H9 (cell line): ENCODE measurements at places on chromosomes 6 and 20. TPM values are rescaled to one million over a fixed set of nuclear protein-coding genes. Genes with fewer than 3 reads are reported as not detected.
A peak's percentile ranks its signal among the peaks of the same experiment; 100 is the strongest.

DNA sequence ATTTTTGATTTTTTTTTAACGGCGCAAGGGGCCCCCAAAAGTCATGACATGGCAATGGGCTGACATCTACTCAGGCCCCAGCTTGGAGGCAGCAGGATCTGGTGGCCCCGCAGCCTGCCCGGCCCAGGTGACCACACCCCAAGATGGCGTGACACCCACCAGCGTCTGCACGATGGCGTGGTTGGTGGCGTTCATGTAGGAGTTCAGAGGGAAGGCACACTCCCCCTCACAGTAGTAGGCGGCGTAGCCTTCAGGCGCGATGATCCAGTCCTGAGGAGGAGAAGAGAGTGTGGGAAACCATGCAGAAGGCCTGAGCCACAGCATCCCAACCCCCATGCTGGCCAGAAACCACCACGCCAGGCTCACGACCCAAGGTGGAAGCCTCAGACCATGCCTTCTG, 93.4 kb downstream of the BMP7 start:
- no peak overlapping the region for H3K27ac ChIP-seq
- no peak for DNase-seq
- no peaks in the 10 kb centered on the region for H3K27me3 ChIP-seq
- H3K4me3 ChIP-seq: no peak overlapping the region

DNA sequence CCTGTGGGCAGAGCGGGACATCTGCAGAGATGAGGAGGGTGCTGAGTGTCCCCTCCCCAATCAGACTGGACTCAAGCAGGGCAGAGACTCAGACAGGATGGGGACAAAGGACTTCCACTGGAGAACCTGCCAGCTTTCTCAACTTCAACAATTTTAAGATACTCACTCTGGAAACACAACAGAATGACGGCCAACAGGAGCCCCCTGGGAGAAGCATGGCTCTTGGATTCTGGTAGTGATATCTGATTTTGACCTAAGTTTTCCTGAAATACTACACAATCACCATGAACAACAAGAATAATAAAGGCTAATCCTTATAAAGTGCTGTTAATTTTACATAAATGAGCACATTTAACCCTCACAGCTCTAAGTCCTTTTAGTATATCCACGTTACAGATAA, 83.5 kb upstream of the PLEKHG1 start:
- DNase-seq: no peak
- no peaks in the 10 kb centered on the region; the same call in 1 of the 2 replicates for H3K27me3 ChIP-seq
- H3K27ac ChIP-seq: no peak overlapping the region
- H3K36me3 ChIP-seq: no peaks in the 10 kb centered on the region

DNA sequence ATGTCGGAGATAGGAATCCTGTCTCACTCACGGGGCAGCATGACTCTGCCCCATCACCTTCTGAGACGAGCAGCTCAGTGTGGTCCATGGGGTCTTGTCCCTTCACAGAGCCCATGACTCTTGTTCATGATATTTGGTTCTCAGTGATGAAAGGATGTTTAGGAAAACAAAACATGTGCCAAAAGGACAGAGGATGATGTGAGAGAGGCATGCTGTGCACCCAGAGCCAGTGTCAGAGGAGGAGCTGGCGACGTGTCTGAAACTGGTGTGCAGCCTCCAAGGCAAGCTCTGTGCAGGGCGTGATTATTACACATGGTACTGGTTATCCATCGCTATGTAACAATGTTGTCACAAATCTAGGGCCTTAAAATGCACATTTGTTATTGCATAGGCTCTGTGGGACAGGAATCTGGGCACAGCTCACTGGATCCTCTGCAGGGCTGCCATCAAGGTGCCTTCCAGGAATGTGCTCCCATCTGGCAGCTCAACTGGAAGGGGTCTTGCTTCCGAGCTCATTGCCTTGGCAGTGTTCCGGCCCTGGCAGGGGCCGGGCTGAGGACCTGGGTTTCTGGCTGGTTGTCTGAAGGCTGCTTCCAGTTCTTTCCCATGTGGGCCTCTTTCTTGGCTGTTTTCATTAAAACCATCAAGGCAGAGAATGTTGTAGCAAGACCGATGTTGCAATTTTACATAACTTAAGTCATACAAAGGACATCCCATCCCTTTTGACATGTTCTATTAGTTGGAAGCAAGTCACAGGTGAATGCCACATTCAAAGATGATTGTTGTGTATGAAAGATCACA, 175.4 kb downstream of the ERMARD start:
- H3K4me3 ChIP-seq: no peak overlapping the region
- H3K36me3 ChIP-seq: no peaks in the 10 kb centered on the region
- no peak for DNase-seq

GRCh38 chr6:73282871-73283270, 19.9 kb upstream of the KHDC1 start:
- H3K27me3 ChIP-seq: no peaks in the 10 kb centered on the region
- H3K4me3 ChIP-seq: no peak overlapping the region
- DNase-seq: no peak
- no peak overlapping the region for H3K27ac ChIP-seq
- no peaks in the 10 kb centered on the region for H3K4me1 ChIP-seq
- no peaks in the 10 kb centered on the region for H3K36me3 ChIP-seq

- no peak overlapping the region for H3K4me3 ChIP-seq
- no peaks in the 10 kb centered on the region for H3K4me1 ChIP-seq
- H3K27me3 ChIP-seq: no peaks in the 10 kb centered on the region
- H3K27ac ChIP-seq: no peak overlapping the region
Measured at GRCh38 chr6:108677894-108678293, 117.2 kb downstream of the FOXO3 start.

GRCh38 chr6:153963352-153963751, 75.7 kb upstream of the OPRM1 start:
- H3K27ac ChIP-seq: no peak overlapping the region
- no peak overlapping the region for H3K4me3 ChIP-seq
- H3K4me1 ChIP-seq: peaks cover 2% of the 10 kb centered on the region; the same call in 1 of the 2 replicates
- no peak for DNase-seq

DNA sequence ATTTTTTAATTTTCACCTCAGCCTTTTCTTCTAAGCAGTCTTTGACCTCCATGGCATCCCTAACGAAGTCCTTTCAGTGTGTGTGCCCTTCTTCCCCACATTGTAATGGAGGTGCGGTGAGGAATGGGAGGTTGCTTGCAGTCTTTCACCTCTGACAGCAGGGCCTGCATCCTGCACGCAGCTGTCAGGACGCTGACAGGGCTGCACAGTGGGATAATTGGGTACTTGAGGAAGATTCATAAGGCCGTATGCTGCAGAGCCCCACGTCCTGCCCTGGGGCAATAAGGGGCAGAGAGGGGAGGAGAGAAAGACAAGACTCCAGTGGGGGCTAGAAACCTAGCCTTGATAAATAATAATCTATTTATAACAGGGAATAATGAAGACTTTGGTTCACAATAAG, 184.7 kb downstream of the SAMD5 start:
- no peak overlapping the region for H3K4me3 ChIP-seq
- H3K4me1 ChIP-seq: no peaks in the 10 kb centered on the region
- DNase-seq: no peak
- H3K27me3 ChIP-seq: no peaks in the 10 kb centered on the region
- H3K27ac ChIP-seq: no peak overlapping the region
- no peaks in the 10 kb centered on the region for H3K36me3 ChIP-seq

DNA sequence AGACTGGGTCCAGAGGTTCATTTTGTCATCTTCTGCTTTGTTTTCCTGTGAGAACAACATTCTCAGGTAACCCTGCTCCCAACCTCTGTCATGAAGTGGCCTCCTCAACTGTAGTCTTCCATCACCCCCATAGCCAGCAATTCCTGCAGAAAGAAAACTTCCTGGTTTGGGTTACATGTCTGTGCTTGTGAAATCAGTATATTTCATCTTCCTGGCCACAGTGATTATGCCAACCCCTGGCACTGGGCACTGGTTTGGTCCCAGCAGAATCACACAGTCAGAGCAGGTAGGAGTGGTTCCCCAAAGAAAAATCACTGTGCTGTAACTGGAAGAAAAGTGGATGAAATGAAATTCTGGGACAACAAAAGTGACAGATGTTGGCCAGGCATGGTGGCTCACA, 52.5 kb downstream of the CRYBG1 start:
- DNase-seq: no peak
- no peak overlapping the region for H3K27ac ChIP-seq
- no peak overlapping the region for H3K4me3 ChIP-seq
- no peaks in the 10 kb centered on the region for H3K27me3 ChIP-seq

DNA sequence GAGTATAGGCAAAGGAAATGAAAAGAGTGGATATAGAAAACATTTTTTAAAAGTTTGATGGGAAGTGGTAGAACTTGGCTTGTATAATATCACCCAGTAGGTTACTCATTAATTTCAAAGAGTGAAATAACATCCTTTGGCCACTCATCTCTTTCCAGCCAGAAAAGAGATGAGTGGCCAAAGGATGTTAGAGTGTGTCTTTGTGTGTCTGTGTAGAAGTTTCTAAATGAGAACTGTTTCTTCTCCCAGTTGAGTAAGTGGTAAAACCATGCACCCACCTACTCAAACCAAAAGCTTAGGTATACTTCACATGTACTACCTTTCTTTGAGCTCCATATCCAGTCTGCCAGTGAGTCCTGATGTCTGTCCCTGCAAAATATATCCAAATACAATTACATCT, 47.7 kb upstream of the TMEM244 start:
- no peak overlapping the region for H3K4me3 ChIP-seq
- no peak overlapping the region for H3K27ac ChIP-seq
- no peaks in the 10 kb centered on the region for H3K27me3 ChIP-seq
- no peaks in the 10 kb centered on the region for H3K36me3 ChIP-seq
- no peak for DNase-seq
- no peaks in the 10 kb centered on the region for H3K4me1 ChIP-seq

DNA sequence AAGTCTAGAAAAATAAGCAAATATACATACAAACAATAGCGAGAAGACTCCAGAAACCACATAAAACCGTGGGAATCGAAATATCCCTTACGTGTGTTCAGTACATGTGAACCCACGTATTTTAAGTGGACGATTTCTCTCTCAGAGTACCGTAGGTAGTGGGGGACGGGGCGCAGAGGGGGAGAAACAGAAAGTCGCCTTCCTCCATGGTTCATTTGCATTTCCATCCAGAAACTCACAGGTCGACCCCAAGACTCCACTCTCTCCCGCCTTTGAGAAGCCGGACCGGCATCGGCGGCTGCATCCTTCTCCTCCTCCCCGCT, 538 bp upstream of the ENPP1 start:
- peak overlapping the region; percentile 92 for H3K4me3 ChIP-seq
- peaks cover 3% of the 10 kb centered on the region; the same call in 1 of the 2 replicates for H3K4me1 ChIP-seq
- H3K27ac ChIP-seq: no peak overlapping the region
- no peaks in the 10 kb centered on the region for H3K27me3 ChIP-seq
- H3K36me3 ChIP-seq: peaks cover 9% of the 10 kb centered on the region

DNA sequence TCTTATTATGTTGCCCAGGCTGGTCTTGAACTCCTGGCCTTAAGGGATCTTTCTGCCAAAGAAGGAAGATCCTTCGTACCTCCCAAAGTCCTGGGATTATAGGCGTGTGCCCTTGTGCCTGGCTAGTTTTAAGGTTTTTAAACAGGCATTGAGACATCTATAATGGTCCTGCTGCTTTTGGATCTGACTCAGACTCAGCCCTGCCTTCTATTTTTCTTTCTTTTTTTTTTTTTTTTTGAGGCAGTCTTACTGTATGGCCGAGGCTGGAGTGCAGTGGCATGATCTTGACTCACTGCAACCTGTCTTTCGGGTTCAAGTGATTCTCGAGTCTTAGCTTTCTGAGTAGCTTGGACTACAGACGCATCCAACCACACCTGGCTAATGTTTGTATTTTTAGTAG, 73.7 kb downstream of the PHF20 start:
- no peak overlapping the region for H3K27ac ChIP-seq
- H3K4me1 ChIP-seq: no peaks in the 10 kb centered on the region
- no peak overlapping the region for H3K4me3 ChIP-seq
- no peaks in the 10 kb centered on the region for H3K27me3 ChIP-seq
- DNase-seq: no peak

DNA sequence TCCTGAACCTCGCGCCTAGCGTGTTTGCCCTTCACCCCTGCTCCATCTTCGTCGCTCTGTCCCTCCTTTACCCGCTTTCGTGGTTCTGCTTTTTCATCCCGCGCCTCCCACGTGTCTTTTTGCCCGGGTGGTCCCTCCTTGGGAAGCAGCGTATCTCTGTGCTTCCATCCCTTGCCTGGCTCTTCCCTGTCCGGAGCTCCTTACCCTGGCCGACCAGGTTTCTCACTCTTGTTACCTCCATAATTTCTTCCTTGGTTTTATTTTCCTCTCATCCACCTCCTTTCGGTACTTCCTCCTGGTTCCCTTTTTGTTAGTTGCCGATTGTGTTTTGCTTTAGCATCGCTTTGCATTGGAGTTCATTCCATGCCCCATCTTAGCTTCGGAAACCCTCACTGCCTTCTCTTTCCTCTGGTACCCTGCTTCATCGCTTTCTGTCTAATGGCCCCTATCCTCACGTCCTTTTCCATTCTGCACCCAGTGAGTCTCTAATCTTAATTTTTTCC, 735 bp downstream of the FAM135A start:
- no peaks in the 10 kb centered on the region for H3K27me3 ChIP-seq
- H3K27ac ChIP-seq: no peak overlapping the region
- DNase-seq: no peak
- H3K36me3 ChIP-seq: peaks cover 6% of the 10 kb centered on the region
- peak overlapping the region; percentile 90 for H3K4me3 ChIP-seq
- H3K4me1 ChIP-seq: no peaks in the 10 kb centered on the region

DNA sequence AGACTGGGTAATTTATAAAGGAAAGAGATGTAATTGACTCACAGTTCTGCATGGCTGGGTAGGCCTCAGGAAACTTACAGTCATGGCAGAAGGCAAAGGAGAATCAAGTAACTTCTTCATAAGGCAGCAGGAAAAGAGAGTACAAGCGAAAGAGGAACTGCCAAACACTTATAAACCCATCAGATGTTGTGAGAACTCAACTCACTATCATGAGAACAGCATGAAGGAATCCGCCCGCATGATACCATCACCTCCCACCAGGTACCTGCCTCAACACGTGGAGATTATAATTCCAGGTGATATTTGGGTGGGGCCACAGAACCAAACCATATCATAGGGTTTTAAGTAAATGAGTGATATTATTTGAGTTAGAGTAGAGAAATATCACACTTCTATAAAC, 189.3 kb downstream of the TSHZ2 start:
- no peaks in the 10 kb centered on the region for H3K27me3 ChIP-seq
- no peak for DNase-seq
- no peak overlapping the region for H3K4me3 ChIP-seq
- H3K36me3 ChIP-seq: no peaks in the 10 kb centered on the region
- H3K4me1 ChIP-seq: peaks cover 2% of the 10 kb centered on the region; the same call in 1 of the 2 replicates

Gene CEBPB
- 22.6 and 25.3 TPM in 2 replicates for total RNA-seq

Gene FAM83C
- total RNA-seq: not detected in 2 replicates

Gene MYL9
- 217 and 218 TPM in 2 replicates for total RNA-seq

Gene C6orf58
- total RNA-seq: not detected in 2 replicates
